ENCODE measurements at places on chromosomes 1 and 21.

GRCh38 chr1:193338194-193338593 is 151.8 kb upstream of the B3GALT2 start:
- DNase-seq = no peak

DNA sequence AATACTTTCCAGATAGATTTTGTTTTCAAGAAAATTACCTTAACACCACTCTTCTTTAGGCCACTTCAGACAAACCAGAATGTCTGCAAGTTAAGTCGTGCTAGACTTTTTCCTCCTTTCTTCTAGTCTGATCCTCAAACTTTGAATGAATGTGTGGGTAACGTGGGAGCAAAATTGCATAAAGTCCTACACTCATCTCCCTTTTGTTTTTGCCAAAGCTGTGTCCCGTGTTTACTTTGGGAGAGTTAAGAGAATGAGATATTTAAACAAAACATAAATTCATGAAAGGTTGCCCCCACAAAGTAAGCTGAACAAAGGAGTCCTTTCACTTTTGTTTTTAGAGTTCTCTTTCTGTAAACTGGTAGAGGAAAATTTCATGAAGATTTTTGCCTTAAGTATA is 16.9 kb upstream of the VAMP3 start:
- no peak for DNase-seq

DNA sequence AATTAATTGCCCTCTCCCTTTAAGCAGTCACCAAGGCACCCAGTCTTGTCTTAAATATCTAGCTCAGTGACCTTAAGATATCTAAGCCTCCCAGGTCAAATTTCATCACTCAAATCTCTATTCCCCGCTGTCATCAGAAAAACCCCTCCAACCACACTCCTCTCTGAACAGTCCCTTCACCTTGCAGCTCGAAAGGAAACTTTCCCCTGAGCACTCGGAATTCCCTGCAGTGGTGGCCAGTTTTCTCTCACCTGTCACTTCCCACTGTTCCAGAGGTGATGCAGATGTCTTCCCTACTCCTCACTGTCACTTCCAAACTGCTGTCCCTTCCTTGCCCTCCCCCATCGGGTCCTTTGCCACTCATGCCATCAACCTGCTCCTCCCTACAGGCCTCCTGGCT is 15.3 kb upstream of the SSX2IP start:
- no peak for DNase-seq

DNA sequence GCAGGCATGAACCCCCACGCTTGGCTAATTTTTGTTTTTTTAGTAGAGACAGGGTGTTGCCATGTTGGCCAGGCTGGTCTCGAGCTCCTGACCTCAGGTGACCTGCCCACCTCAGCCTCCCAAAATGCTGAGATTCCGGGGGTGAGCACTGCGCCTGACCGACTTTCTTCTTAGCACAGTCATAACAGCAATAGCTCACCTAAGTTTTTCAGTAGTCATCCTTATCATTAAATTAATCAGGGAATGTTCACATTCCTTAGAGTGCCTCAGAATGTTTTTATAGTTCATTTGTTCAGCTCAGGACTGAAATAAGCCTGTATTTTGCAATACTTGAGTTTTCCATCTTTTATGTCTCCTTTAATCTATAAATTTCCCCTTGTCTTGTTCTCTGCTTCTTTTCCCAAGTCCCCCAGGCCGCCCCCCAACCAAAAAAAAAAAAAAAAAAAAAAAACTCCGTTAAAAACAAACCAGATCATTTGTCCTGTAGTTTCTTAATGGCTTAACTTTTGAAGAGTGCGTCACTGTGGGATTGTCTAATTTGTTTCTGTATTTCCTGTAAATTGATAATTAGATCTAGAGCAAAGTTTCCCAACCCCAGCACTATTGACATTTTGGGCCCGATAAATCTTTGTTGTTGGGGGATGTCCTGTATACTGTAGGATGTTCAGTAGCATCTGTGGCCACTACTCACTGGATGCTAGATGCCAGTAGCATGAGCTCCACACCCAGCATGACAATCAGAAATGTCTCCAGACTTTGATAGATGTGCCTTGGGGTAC is 120.7 kb downstream of the ITSN1 start:
- DNase-seq = no peak

DNA sequence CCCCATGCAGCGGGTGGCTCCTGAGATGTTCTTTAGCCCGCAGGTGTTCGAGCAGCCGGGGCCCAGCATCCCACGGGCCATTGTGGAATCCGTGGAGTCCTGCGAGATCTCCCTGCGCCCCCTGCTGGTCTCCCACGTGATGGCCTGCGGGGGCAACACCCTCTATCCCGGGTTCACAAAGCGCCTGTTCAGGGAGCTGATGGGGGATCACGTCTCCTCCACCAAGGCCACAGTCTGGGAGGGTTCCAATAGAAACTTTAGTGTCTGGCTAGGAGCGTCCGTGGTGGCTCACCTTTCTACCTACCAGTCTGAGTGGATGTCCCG is 71.0 kb downstream of the ACTL8 start:
- DNase-seq = no peak

DNA sequence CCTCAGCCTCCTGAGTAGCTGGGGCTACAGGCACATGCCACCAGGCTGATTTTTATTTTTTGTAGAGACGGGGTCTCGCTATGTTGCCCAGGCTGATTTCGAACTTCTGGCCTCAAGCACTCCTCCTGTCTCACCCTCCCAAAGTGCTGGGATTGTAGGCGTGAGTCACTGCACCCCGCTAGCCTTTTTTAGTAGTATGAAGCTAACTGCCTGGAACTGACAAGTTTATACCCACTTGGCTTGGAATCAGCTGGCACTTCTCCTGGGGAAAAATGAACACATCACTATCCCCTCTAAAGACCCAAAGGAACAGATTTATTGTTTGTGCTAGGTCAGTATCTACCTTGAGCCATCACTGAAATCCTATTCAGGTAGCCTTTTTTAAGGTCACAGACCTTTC is 19.0 kb downstream of the TMEM63A start:
- no peak for DNase-seq

GRCh38 chr1:170700842-170701615 is 37.1 kb downstream of the PRRX1 start:
- DNase-seq = no peak

DNA sequence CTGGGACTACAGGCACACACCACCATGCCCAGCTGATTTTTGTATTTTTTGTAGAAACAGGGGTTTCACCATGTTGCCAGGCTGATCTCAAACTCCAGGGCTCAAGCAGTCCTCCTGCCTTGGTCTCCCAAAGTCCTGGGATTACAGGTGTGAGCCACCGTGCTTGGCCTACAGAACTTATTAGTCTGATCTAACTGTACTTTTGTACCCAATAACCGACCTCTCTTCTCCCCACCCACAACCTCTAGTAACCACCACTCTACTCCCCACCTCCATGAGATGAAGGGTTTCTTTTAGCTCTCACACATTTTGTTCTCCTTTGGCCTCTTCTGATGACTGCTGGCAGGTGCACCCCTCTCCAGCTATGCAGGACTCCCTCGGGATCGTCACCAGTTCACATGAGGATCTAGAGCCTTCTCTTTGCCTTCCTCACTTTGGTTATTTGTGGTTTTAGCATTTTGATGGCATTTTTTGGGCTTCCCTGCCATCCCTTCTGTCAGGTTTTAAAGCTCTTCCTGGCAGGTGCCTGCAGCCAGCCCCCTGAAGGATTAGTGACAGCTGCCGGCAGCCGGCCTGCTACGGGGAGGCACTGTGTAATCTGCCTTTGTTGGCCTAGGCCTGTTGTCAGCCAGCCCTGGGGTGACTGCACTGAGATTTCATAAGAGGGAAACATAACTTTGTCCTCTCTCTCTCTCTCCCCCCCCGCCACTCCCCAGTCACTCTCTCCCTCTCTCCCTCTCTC is 99.8 kb upstream of the ATP1A1 start:
- no peak for DNase-seq

GRCh38 chr1:170804879-170805278 is 130.5 kb upstream of the MROH9 start:
- no peak for DNase-seq

DNA sequence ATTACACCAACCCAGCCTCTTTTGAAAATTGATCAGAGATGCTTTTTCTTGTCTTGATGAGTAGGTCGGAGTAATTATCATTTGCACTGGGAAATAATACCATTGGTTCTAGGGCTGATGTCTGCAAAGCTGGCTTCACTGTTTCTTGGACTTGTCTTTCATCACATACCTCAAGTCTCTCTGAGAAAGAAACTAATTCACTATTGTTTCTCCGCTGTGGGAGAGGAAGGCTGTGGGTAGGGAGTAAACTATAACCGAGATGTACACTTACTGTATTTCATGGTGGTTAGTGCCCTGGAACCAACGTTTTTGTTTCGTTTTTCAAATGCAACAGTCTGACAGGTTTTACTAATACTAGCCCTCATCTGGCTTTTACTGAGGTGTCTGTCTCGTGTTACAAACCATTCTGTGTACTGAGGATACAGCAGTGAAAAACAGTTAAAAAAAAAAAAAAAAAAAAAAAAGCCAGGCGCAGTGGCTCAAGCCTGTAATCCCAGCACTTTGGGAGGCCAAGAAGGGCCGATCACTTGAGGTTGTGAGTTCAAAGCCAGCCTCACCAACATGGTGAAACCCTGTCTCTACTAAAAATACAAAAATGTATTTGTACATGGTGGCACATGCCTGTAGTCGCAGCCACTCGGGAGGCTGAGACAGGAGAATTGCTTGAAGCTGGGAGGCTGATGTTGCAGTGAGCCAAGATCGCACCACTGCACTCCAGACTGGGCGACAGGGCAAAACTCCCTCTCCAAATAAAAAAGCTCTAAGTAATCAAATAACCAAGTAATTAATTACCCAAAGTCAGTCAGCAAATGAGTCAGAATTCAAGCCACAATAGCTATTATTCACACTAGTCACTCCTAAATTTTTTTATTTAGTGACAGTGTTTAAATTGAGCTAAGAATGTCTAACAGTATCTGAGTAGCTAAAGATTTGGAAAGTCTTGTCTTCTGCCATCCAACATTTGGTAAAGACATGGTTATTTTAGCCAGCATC is 23.3 kb downstream of the TOMM20 start:
- DNase-seq = no peak

DNA sequence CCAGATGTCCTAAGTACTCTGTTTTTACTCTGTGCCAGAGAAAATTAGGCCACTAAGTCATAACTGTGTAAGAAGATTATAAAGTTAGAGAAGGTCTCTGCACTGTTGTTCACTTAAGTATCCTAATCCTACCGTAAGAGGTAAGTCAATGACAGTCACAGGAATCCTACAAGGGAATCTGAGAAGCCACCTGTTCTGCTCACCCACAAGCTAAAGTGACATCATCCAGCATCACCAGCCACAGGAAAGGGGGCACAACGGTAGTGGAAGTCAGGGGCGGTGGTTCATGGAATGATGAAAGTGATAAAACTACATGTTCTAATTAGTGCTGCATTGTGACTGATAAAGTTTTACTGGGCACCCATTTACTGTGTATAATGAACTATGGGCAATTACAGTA is 92.7 kb downstream of the PLD5 start:
- DNase-seq = no peak

DNA sequence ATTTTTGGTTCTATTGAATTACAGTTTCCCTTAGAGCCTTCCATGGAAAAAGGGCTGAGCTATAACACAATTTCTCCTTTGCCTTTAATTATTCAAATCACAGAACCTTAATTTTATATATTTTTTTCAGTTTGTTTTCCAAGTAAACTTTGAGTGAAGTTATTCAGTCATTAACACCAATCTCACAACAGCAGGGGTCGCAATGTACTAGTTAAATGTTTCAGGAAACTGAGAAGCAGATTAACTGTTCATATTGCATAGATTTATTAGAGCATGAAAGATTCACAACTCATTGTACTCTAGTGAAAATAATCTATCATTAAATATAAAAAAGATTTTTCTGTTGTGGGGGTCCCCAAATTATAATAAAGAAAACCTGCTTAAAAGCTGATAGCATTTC is 64.1 kb downstream of the KIFAP3 start:
- no peak for DNase-seq

DNA sequence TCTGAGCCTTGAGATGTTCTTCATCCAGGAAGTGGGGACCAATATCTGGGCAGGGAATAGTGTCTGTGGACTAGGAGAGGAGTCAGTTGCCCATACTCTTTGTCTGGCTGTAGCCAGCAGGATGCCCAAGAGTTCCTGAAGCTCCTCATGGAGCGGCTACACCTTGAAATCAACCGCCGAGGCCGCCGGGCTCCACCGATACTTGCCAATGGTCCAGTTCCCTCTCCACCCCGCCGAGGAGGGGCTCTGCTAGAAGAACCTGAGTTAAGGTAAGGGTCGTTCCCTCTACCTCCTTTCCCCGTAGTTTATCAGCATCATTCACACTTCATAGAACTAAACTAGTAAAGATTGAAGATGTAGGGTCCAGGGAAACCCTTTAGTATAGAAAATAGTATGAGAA is 3.4 kb upstream of the PPOX start:
- no peak for DNase-seq

- no peak for DNase-seq
Measured at GRCh38 chr1:171883849-171884248, 42.6 kb downstream of the DNM3 start.

DNA sequence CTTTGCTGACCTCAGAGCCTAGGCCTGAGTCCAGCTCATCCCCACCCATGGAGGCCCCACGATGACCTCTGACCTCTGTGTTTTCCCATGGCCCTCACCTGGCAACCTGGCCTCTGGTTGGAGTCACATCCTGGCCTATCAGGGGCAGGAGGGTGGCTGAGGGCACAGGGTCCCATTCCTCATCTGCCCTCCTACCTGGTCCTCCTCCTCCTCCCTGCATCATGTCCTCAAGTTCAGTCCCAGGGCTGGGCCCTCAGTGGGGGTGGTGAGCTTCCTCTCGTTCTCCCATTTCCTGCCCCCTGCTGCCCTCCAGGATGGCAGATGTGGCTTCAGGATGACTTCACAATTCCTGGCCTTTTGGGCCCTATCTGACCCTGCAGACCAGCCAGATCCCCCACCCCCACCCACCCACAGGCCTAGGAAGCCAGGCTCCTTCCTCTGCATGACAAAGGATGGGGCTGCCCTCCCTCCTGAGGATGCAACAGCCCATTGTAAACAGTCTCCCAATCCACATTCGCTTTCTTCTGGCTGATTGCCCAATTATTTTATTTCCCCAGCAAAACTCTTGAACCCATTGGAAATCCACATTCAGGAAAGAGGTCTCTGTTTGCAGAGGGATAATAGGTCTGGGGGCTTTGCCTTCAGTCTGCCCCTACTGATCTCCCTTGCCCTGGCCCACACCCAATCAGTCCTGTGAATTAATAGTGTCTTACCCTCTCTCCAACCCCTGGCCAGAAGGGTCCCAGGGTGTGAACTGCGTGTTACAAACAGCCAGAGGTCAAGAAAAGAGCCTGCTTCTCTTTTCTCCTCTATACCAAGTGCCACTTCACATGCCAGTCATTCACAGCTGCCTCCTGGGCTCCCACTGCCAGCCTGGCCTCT is 10.3 kb upstream of the LEFTY1 start:
- no peak for DNase-seq

- no peak for DNase-seq
Measured at GRCh38 chr1:231410036-231410612, 12.0 kb downstream of the EGLN1 start.

- DNase-seq = no peak
Measured at GRCh38 chr1:107965110-107965991, at the start of gene VAV3. TSS of gene VAV3 (minus strand) at chr1:107965180. CDS start at chr1:107964869, 311 bp downstream.

- no peak for DNase-seq
Measured at GRCh38 chr1:69258842-69259241, 308.9 kb upstream of the LRRC7 start.

GRCh38 chr1:39214998-39215873 is 10.7 kb downstream of the MACF1 start:
- no peak for DNase-seq
